Breast epithelium (tissue), 4 donors: ENCODE measurements at places on chromosomes 3 and 15. TPM values are rescaled to one million over a fixed set of nuclear protein-coding genes. Genes with fewer than 3 reads are reported as not detected.

LMLN gene
- 5.0 TPM for total RNA-seq

COL6A5 gene
- not detected for total RNA-seq

OXTR gene
- 0.32 TPM for total RNA-seq

GOLGA8T gene
- total RNA-seq: not detected

KCNAB1 gene
- 3.9 TPM for total RNA-seq

EIF3J gene
- total RNA-seq: 46.6 TPM

PCBP4 gene
- 36.2 TPM for total RNA-seq

GRCh38 chr15:70055601-70056051 lies 42.1 kb downstream of the TLE3 start:
- H3K27me3 ChIP-seq: no peaks in the 10 kb centered on the region
- DNase-seq: no peak
- H3K27ac ChIP-seq: no peak overlapping the region
- no peaks in the 10 kb centered on the region for H3K4me1 ChIP-seq
- H3K36me3 ChIP-seq: peaks cover 36% of the 10 kb centered on the region

DNA sequence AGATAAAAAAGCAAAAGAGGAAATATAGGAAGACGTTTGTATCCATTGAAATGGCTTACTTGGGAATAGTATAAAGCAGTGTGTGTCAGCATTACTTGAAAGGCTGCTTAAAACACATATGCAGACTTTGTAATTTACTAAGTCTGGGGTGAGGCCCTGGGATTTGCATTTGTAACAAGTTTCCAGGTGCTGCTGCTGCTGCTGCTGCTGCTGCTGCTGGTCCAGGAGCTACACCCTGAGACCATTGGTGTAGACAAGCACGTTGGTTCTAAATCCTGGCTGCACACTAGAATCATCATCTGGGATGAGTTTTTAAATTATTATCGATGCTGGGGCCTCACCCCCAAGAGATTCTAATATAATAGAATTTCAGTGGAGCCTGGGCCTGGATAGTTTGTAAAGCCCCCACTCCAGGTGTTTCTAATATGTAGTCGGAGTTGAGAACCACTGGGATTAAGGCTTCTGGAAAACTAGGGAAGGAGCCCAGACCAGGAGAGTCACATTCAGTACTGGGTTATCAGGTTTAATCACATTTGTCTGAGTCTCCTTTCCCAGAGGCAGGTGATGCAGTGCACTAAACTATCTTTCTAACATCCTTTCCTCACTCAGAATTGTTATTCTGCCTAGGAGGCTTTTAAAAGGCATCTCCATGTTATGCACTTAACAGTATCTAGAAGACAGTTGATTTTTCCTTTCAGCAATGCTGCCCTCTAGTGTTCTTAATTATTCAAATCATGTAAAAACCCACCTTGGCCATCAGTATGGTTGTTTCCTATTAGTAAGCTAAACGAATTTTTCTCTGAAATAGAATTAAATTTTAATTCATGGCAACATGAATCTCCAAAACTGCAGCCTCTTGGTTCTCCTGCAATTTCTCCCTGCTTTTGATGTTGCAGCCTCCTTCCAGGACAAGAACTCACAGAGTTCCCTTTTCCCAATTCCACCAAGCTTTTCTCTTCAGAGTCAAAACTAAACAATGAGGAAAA lies 45.4 kb downstream of the SSR3 start:
- H3K4me3 ChIP-seq: no peak overlapping the region
- no peak overlapping the region for H3K27ac ChIP-seq
- no peak for DNase-seq
- no peaks in the 10 kb centered on the region for H3K4me1 ChIP-seq

GRCh38 chr3:137763594-137763938 lies 549 bp upstream of the SOX14 start:
- peaks cover 7% of the 10 kb centered on the region for H3K4me1 ChIP-seq
- peaks cover 96% of the 10 kb centered on the region for H3K27me3 ChIP-seq
- no peaks in the 10 kb centered on the region for H3K36me3 ChIP-seq
- H3K27ac ChIP-seq: no peak overlapping the region
- no peak for DNase-seq

DNA sequence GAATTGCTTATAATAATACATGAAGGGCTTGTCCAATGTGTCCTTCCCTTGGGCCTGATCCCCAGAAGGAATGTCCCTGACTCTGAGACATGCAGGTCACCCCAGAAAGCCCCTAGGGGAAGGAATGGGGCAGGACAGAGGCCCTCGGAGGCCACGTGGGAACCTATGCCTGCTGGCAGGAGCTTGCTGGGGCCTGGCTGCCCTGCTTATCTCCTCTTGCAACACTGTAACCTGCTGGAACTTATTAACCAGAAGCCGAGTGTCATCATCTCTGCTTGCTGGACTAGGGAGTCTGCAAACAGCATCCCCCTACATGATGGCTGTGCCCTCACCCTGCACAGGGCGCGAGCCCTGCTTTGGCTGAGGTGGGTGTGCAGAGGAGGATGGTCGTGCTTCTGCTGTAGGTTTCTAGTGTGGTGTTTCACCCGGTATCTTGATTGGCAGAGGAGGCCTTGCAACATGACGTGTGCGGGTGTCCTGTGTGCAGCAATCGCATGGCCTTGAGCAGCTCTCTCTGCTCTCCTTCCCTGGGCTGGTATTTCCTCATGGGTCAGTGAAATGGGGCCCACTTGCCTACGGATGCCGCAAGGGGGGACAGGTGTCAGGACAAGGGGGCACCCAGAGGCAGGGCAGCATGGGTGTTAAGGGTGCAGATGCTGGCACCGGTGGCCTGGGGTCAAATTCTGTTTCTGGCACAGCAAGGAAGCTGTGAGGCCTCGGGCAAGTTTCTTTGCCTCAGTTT lies 5.0 kb downstream of the CHST13 start:
- H3K27ac ChIP-seq: no peak overlapping the region
- H3K4me3 ChIP-seq: no peak overlapping the region
- peaks cover 2% of the 10 kb centered on the region for H3K27me3 ChIP-seq
- H3K36me3 ChIP-seq: no peaks in the 10 kb centered on the region

DNA sequence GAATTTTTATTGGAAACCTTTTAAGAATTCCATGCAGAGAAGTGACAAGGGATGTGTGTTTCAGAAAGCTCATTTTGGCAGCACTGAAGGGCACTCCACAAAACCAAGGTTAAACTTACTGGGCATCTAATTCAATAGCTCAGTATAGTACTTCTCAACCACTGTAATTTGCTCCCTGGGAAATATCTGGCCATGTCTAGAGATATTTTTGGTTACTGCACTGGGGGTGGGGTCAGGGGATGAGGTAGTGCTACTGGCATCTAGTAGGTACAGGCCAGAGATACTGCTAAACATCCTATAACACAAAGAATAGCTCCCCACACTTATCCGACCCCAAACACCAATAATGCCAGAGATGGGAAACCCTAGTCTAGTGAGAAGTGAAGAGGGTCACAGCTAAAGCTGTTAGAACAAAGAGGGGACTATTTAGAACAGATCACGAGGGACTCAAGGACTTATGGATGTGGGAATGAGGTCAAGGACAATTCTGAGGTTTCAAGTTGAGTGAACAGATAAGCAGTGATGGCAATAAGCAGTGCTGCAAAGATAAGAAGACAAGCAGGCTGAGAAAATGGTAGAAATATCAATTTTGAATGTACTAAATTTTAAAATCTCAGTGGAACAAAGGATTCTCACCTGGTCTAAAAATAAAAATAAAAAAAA lies 3.2 kb downstream of the MRPL46 start:
- no peaks in the 10 kb centered on the region for H3K36me3 ChIP-seq
- no peak overlapping the region for H3K27ac ChIP-seq
- DNase-seq: no peak
- H3K4me3 ChIP-seq: no peak overlapping the region

DNA sequence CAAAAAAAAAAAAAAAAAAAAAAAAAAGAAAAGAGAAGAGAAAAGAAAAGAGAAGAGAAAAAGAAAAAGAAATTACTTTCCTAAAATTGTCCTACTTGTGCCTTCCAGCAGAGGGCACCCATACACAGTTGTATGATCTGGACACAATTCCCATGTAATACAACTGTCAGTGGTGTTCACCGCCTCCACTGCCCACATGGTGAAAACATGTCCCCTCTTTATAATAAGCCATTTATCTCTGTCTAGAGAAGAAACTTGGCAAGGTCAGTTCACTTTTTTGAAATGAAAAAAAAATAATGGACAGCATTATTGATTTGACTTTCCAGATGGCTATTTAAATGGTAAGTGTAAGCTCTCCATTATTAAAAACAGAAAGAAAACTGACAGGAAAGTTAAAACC lies 459.4 kb downstream of the GBE1 start:
- H3K36me3 ChIP-seq: no peaks in the 10 kb centered on the region
- H3K4me1 ChIP-seq: no peaks in the 10 kb centered on the region
- no peak overlapping the region for H3K4me3 ChIP-seq
- H3K27me3 ChIP-seq: no peaks in the 10 kb centered on the region

- no peak for DNase-seq
- no peaks in the 10 kb centered on the region for H3K36me3 ChIP-seq
- H3K27ac ChIP-seq: no peak overlapping the region
- no peaks in the 10 kb centered on the region for H3K4me1 ChIP-seq
- no peaks in the 10 kb centered on the region for H3K27me3 ChIP-seq
- no peak overlapping the region for H3K4me3 ChIP-seq
Observed at GRCh38 chr3:107629566-107629965, 106.8 kb downstream of the BBX start.

- H3K4me1 ChIP-seq: no peaks in the 10 kb centered on the region
- no peaks in the 10 kb centered on the region for H3K27me3 ChIP-seq
- no peak for DNase-seq
- H3K36me3 ChIP-seq: no peaks in the 10 kb centered on the region
Observed at GRCh38 chr3:149442851-149443544, 31.5 kb upstream of the TM4SF4 start.

DNA sequence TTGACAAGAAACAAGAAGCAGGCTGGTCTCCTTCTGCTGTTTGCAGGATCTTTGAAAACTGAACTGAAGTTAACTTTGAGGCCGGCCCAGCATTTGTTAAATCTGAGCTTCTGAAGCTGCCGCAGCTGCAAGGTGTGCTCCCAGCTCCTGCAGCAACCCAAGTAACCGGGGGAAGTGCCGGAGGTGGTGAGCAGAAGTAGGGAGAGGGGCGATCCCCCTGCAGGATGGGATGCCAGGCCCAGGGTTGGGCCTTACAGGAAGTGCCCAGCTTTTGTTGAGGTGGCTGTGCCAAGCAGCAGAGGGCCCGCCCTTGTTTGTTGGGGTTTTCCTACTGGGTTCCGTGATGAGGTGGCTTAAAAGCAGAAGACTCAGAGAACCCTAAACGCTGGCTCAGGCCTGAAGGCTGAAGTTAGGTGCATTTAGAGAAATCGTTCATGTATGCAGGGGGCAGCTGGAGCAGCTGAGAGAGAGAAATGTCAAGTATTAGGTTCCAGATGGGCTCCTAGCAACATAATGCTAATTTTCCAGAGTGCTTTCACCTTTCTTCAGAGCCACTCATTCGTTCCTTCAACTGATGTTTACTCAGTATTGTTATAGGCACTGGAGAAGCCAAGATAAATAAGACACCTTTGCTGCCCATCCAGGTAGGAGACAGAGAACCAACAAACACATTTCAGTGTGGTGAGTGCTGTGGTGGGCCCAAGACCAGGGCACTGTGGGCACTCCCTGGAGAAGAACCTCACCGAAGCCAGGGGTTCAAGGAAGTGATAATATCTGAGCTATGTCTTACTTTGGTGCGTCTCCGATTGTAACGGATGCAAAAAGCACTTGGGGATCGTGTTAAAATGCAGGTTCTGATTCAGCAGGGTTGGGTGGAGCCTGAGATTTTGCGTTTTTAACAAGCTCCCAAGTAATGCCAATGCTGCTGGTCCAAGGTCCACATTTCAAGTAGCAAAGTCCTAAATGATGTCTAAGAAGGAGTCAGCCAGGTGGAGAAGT lies 42.2 kb upstream of the PLCL2 start:
- H3K4me3 ChIP-seq: no peak overlapping the region
- no peak overlapping the region for H3K27ac ChIP-seq
- H3K4me1 ChIP-seq: no peaks in the 10 kb centered on the region
- no peaks in the 10 kb centered on the region for H3K27me3 ChIP-seq
- DNase-seq: no peak
- H3K36me3 ChIP-seq: no peaks in the 10 kb centered on the region

DNA sequence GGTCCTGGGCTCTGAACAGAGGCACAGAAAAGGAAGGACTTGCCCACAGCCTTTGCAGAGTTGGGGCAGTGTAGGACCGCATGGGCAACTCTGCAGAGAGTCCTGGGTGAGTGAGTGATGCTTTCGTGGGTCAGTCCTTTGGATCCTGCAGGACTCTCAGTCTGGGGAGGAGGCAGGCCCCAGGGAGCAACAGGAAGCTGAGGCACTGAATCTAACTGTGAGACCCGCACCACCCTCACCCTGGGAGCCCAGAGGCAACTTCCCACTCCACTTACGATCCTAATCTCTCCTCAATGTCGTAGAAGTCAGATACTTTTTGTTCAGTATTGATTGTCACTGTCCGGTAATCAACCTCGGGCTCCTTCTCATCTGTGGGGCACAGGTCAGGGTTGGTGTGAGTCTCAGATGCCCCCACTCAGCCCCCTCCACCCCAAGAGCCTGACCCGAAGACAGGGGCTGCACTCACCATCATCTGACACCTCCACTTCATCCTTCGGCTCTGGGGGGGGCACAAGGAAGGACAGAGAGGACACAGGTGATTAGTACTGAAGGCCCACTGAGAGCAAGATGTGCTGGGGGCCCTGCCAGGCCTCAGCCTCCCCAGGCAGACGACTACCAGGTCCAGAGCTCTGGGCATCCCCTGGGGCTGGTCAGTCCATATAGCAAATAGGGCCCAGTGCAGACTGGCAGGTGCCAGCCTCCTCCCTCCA lies 64.0 kb upstream of the HACD2 start:
- H3K4me3 ChIP-seq: no peak overlapping the region
- no peaks in the 10 kb centered on the region for H3K4me1 ChIP-seq
- no peaks in the 10 kb centered on the region for H3K27me3 ChIP-seq
- no peaks in the 10 kb centered on the region for H3K36me3 ChIP-seq

DNA sequence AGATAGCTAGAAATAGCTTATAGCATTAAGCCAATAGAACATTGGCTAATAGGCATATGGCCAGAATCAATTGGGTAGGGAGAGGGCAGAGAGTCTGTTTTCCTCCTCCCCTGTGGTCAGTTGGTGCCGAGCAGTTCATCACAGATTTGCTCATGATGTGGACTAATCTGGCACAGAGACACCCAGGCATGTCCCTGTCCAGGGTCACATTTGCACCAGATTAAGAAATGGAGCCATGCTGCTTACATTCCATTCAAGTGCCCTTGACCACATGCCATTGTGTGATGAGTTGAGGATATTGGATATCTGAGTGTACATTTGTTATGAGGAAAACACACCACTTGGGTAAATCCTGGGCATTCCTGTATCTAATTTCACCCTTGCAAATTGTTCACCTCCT lies 53.4 kb downstream of the USP13 start:
- H3K27me3 ChIP-seq: no peaks in the 10 kb centered on the region
- H3K27ac ChIP-seq: no peak overlapping the region
- H3K36me3 ChIP-seq: peaks cover 6% of the 10 kb centered on the region
- no peak overlapping the region for H3K4me3 ChIP-seq
- no peaks in the 10 kb centered on the region for H3K4me1 ChIP-seq

- DNase-seq: no peak
- no peaks in the 10 kb centered on the region for H3K27me3 ChIP-seq
- H3K36me3 ChIP-seq: peaks cover 31% of the 10 kb centered on the region
- no peak overlapping the region for H3K4me3 ChIP-seq
Observed at GRCh38 chr3:9473496-9474065, 76.2 kb downstream of the SETD5 start.

GRCh38 chr3:46285931-46286619 lies 43.8 kb downstream of the CCR3 start:
- H3K27ac ChIP-seq: no peak overlapping the region
- no peak overlapping the region for H3K4me3 ChIP-seq
- no peak for DNase-seq
- no peaks in the 10 kb centered on the region for H3K27me3 ChIP-seq
- H3K36me3 ChIP-seq: no peaks in the 10 kb centered on the region
